ENCODE measurements at places on chromosomes 2 and 18.

GRCh38 chr2:160420711-160421110 is 72.9 kb downstream of the RBMS1 start:
- no peak for DNase-seq

DNA sequence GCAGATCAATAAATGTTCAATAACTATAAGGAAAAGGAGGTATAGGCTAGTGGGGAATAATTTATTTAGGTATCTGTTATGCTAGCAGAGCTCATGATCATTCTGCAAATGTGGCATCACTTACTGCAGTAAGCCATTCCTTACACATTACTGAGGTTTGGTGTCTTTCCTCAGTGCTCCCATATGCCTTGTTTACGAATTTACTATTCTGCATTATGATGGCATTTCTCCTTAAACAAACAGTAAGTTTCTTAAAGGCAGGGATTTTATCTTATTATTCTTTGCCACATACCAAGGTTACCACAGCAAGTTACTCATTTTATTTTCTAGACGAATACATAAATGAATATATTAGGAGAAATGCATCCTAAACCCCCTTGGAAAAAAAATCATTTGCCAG is 88.4 kb downstream of the DSEL start:
- no peak for DNase-seq

GRCh38 chr2:54092940-54093339 is 22.5 kb upstream of the ACYP2 start:
- DNase-seq = no peak

DNA sequence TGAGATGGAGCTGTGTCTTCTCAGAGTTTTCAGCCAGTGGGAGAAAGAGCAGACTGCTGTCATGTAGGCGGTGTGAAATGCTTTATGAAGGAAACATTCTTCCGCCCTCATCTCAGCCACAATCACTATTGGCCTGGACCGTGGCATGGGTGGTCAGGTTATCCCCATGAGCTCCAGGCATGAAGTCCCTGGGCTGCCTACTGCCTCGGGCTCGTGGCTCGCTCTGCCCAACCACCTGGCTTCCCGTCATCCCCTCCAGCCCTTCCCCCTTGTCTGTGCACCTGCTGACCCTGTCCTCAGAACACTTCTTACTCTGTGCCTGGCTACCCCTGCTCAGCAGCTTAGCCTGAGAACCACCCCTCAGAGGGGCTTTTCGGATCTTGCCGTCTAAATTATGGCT is 15.5 kb downstream of the COLEC11 start:
- no peak for DNase-seq

- DNase-seq = peak; percentile 20
Observed at GRCh38 chr2:172921532-172922236, 154.0 kb upstream of the MAP3K20 start.

- DNase-seq = no peak
Observed at GRCh38 chr2:230685178-230685577, 27.5 kb upstream of the CAB39 start.

GRCh38 chr18:45506951-45507350 is 108.3 kb upstream of the SLC14A2 start:
- DNase-seq = no peak

DNA sequence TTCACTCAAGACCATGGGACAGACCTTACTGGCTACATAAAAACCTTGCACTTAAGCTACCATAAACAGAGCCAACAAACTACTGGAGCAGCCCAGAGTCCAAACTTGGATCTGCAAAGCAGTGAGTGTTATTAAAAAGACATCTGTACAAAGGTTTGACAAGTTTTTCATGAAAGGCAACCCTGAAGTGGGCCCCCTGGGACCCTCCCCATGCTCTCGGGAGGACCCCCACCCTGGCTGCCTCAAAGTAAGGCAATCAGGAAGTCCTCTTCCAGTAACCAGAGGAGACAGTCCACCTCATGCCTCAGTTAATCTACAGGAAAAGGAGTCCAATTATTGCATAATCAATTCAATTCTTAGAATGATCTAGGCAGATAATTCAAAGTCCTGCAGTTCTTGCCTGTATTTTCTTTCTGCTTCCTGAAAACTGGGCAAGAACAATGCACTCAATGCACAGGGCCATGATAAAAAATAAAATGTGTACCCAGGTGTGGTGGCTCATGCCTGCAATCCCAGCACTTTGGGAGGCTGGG is 69.7 kb downstream of the TBC1D8 start:
- no peak for DNase-seq

DNA sequence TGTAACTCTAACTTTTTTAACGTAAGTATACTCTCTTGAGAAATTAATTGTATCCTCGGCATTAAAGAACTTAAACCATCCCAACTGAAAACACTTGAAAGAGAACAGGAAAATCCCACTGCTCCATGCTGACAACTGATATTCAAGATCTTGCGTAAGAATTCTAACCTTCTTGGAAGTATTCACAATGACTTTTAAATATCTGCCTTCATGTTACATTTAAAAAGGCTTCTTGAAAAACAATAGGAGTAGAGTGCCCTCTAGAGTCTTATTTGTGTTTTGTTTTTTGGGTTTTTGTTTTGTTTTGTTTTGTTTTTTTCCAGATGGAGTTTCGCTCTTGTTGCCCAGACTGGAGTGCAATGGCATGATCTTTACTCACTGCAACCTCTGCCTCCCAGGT is 65.4 kb upstream of the DNAJC10 start:
- DNase-seq = peak; percentile 64

GRCh38 chr2:139099721-139100120 is 319.5 kb upstream of the NXPH2 start:
- no peak for DNase-seq

GRCh38 chr2:191247381-191248057 is 2.3 kb downstream of the MYO1B start:
- DNase-seq = peak; percentile 79

- DNase-seq = no peak
Observed at GRCh38 chr18:7520200-7520785, 46.8 kb upstream of the PTPRM start.

DNA sequence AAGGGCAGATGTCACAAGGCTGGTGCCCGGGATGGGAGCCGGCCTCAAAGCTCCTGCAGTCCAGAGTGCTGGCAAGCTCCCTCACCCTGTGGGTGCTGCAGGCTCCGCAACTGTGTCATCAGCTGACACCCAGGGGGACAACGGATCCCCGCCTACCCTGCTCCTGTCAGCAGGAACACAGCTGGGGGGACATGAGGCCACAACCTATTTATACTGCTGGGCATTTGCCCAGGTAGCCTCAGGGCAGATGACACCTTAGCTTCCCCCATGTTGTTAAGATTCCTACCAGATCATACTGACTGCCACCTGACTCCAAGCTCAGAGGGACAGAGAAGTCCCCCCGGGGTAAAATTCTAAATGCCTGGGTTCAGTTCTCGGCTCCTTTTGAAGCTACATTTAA is 1.2 kb downstream of the ANKRD23 start:
- no peak for DNase-seq

DNA sequence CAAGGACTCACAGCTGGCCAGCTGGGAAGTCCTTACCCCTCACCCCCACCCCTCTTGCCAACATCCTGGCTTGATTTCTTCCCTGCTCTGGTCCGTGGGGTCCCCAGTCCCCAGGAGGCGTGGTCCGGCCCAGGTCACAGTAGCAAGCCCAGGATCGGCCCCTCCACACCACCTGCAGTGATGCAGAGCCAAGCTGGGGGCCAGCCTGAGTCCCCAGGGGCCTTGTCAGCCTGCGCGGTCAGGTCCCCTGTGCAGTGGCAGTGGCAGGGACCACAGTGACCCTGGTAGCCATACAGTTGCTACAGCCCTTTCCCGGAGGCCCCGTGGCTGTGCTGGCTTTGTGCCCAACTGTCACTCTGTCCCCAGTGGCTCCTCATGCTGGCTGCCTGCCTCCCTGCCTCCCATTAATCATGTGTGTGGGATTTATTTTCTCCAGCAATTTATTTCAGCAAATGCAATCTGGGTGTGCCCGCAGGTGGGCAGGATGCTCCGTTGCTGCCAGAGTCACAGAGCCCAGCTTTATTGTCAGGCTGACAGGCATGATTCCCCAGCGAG is 8.8 kb upstream of the PRSS56 start:
- DNase-seq = no peak

GRCh38 chr2:54469484-54470053 is 13.4 kb downstream of the SPTBN1 start:
- DNase-seq = no peak

DNA sequence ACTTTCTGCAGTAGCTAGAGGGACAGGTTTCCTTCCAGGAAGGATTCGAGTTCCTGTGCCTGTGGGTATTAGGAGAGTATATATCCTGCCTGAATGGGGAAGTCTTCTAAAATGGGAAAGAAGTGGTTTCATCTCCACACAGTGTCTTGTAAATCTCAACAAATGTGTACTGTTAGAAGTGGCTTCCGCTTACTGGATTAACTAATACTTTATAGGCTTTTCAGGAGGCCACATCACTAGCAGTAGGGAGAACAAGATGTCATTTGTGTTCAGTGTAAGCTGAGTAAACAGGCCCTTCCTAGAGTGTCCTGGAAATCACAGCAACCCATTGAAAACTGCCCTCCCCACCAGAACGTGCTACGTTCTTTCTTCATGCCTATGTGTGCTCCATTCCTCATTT is 12.5 kb upstream of the POLR1B start:
- DNase-seq = no peak

DNA sequence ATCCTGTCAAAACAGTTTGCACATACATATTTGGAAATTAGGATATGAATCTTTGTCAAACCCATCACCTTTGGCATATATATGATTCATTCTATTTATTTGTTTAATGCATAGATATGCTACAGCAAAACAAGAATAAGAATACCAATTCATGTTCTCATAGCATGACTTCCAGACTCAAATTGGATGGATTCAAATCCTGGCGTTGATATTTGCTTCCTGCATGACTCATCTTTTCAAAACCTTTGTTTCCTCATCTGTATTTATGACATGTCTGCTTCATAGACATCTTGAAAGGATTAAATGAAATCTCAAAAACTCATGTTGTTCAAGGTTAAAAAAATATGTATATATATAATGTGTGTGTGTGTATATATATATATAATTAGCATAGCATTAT is 261.3 kb downstream of the MBD5 start:
- DNase-seq = peak; percentile 12

DNA sequence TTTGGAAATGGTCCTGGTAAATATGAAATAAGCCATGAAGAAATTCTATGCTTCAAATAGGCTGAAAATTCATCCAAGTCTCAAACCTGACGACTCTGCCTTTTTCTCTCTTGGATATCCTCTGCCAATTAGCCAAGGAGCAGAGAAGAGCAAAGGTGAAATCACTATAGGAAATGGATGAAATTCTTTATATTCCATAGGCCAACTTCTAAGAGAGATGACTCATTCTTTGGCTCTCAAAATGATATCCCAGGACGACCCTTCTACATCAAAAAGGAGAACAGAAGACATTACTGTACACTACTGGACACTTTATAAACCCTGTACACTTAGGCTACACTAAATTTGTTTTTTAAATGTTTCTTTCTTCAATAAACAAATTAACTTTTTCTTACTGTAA is 22.7 kb downstream of the PDE1A start:
- DNase-seq = no peak

DNA sequence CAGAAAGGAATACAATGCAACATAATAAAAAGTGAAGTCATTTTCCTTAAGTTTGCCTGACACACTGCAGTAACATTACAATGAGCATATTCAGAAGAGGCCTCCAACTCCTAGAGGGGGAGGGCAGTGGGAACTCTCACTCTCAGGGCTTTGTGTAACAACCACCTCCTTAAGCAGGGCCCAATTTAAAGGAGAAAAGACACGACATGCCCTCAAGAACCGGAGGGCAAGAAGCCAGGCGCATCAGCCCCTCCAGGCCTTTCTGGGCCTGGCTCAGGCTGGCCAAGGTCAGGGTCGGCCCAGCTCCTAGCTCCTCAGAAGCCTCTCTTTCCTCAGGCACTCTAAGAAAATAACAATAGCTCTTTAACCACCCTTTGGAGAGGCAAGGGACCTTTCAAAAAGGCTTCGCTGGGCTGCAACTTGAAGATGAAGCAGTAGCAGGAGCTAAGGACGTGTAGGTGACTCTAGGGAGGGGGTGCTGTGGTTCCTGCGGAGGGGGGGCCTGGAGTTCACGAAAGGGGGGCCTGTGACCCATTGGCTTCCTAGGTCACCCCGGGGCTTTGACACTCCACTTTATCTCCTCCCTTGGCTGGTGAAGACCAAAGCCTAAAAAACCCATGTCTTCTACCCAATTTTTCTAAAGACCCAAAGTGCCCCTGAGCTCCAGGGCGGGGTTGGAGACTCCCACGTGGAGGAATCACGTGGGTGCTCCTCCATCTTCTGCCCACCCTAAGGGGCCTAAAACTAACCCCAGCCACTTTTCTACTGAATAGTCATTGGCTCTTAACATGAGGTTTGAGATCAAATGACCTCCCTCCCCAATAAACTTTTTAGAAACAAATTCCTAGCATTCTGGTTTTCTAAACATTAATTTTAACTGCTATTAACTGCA is 13.3 kb downstream of the SERTAD2 start:
- no peak for DNase-seq

DNA sequence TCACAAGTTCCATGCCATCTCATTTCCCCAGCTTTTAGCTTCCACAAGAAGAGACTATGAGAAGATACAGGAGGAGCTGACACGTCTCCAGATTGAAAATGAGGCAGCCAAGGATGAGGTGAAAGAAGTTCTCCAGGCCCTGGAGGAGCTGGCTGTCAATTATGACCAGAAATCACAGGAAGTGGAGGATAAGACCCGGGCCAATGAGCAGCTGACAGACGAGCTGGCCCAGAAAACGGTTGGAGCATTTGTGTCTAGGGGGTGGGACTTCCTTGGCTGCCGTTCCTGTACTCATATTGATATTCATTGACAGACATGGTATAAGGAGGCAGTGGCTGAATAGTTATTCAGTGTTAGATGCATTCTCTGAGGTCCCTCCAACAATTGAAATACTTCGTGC is 57.2 kb upstream of the LYPD6B start:
- DNase-seq = no peak

GRCh38 chr2:156800065-156800653 is 364.0 kb downstream of the GPD2 start:
- DNase-seq = no peak

DNA sequence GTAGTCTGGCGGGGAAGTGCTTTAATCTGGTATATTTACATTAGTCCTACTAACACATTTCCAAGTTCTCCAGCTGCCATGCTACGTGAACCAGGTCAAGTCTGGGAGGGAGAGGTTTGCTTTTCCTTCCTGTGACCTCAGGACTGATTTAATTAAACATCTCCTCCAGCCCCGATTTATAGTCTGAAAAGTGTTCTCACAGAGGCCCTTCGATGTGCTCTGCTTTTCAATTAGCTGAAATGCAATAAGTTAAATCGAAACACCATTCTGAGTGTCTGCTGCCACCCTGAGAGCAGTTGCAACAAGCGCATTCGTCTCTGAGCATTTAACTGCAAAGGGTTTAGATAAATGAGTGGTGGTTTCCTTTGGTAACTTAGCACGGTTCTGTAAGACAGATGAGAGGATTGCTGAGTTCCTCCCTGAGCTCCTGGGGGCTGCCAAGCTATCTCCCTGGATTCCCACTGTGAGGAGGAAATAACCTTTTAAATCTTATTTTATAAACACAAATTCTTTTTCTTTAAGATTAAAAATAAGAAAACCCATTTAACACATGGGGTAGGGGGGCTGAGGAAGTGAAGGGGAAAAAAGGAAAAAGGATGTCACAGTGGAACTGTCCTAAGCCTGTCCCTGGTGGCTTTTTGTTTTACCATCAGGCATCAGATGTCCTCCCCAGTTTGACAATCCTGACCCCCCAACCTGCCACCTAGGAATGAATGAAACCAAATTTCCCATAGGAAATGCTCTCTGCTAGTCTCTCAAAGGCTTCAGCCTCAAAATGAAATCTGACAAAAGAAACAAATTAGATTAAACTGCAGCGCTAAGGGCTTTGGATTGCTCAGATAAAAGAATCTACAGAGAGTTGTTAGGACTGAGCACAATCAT is 56.5 kb upstream of the CREB1 start:
- peak; percentile 86 for DNase-seq

Measured in fibroblast of the conjunctiva (primary cell).